ENCODE measurements at places on chromosomes 1 and 21. TPM values are rescaled to one million over a fixed set of nuclear protein-coding genes. Genes with fewer than 3 reads are reported as not detected.
A peak's percentile ranks its signal among the peaks of the same experiment; 100 is the strongest.

DNA sequence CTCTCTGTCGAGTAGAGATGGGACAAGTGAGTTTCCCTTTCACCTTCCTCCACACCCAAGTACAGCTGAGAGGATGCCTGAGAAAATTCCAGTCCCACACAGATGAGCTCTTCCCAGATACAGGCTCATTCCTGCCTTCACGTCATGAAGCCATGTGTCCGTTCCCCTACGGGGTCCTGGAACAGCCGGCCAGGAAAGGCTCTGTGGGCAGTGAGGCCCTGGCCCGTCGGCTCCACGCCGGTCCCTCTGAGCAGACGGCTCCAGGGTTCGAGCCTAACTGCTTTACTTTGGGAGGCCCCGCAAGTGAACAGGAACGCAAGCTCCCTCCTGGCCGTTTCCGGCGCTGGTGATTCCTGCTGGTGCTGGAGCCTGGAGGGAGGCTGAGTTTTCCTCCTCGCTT lies 57.2 kb upstream of the ARHGEF16 start:
- H3K36me3 ChIP-seq: no peaks in the 10 kb centered on the region
- H3K4me1 ChIP-seq: no peaks in the 10 kb centered on the region
- no peak overlapping the region for H3K4me3 ChIP-seq
- H3K27me3 ChIP-seq: peaks cover 28% of the 10 kb centered on the region
- no peak for DNase-seq

- peaks cover 69% of the 10 kb centered on the region for H3K4me1 ChIP-seq
- no peaks in the 10 kb centered on the region for H3K27me3 ChIP-seq
- H3K36me3 ChIP-seq: no peaks in the 10 kb centered on the region
- no peak overlapping the region for H3K27ac ChIP-seq
- H3K4me3 ChIP-seq: no peak overlapping the region
Observed at GRCh38 chr1:235019961-235020360, 108.7 kb downstream of the TOMM20 start.

GRCh38 chr1:33797849-33798248 lies 66.0 kb upstream of the HMGB4 start:
- no peak for DNase-seq
- no peak overlapping the region for H3K4me3 ChIP-seq
- no peaks in the 10 kb centered on the region for H3K4me1 ChIP-seq

DNA sequence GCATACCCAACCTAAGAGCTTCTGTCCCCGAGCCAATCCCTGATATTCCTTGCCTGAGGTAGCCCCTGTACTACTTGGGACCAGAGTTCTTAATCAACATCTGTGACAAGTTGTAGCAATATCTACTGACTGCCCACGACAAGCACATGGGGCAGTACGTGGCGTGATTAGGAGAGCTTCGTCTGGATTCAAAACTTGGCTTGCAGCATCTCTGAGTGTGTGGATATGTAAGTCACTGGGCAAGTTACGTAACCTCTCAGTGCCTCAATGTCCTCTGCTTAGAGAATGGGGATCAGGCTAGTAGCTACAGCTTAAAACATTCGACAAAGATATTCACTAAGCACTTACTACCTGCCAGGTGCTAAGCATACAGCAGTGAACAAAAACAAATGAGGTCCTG lies 5.0 kb downstream of the HSPG2 start:
- H3K27ac ChIP-seq: no peak overlapping the region
- no peak overlapping the region for H3K4me3 ChIP-seq
- DNase-seq: no peak
- H3K4me1 ChIP-seq: peaks cover 2% of the 10 kb centered on the region
- H3K36me3 ChIP-seq: no peaks in the 10 kb centered on the region
- peaks cover 17% of the 10 kb centered on the region for H3K27me3 ChIP-seq

DNA sequence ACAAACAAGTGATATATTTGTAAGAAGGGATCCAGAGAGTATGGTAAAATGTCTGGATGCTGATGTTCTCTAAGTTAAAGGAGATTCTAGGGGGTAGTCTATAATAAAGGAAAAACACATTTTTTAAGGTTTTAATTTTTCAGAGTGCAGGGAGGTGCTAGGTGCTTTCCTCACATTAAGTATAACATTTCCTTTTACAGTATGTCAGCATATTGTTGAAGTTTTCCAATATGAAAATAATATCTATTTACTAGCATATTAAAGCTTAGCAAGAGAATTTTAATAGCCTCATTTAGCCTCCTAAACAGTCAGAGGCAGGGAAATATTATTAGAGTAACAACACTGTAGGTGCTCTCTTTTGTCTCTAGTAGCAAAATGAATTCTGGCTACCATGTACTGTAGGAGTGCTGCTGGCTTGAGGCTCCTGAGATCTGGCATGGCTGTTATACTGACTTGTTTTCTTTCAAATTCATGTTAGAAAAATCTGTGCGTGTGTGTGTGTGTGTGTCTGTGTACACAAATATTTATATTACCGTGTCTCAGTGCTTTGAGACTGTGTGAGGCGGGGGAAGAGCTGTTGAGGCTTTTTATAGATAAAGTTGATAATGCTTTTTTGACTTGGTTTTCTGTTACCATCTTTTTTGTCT lies 71.0 kb downstream of the POU2F1 start:
- DNase-seq: no peak
- no peaks in the 10 kb centered on the region for H3K36me3 ChIP-seq
- H3K27me3 ChIP-seq: no peaks in the 10 kb centered on the region
- peaks cover 37% of the 10 kb centered on the region for H3K4me1 ChIP-seq
- no peak overlapping the region for H3K27ac ChIP-seq
- H3K4me3 ChIP-seq: no peak overlapping the region

- no peaks in the 10 kb centered on the region for H3K27me3 ChIP-seq
- no peak overlapping the region for H3K27ac ChIP-seq
- no peaks in the 10 kb centered on the region for H3K36me3 ChIP-seq
Observed at GRCh38 chr1:165842023-165842670, 14.7 kb downstream of the UCK2 start.

GRCh38 chr1:184189361-184189760 lies 137.8 kb downstream of the TSEN15 start:
- DNase-seq: no peak
- H3K4me3 ChIP-seq: no peak overlapping the region
- peaks cover 6% of the 10 kb centered on the region for H3K27me3 ChIP-seq
- H3K4me1 ChIP-seq: no peaks in the 10 kb centered on the region
- H3K27ac ChIP-seq: no peak overlapping the region

GRCh38 chr1:7515175-7515574 lies 255.9 kb upstream of the VAMP3 start:
- H3K27ac ChIP-seq: no peak overlapping the region
- H3K36me3 ChIP-seq: no peaks in the 10 kb centered on the region
- no peaks in the 10 kb centered on the region for H3K4me1 ChIP-seq
- H3K27me3 ChIP-seq: peaks cover 7% of the 10 kb centered on the region

DNA sequence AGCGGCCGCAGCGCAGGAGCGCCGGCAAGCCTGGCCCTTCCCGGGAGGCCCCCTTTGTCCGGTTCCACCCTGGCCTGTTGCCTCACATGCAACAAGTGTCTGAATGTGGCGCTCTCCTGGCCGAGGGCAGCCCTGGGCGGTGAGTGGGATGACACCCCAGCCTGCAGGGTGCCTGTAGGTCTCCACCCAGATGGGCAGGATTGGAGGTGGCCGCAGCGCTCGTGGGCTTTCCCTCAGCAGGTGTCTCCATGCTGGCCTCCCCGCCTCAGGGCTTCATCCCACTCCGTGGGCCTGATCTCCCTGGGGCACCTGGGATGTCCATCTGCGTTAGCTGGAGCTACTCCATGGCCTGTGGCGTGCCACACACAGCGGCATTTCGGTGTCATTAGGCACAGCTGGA lies 1.5 kb downstream of the MIB2 start:
- peak overlapping the region; percentile 80 for H3K4me3 ChIP-seq
- peak overlapping the region; percentile 59 for H3K27ac ChIP-seq
- H3K36me3 ChIP-seq: peaks cover 9% of the 10 kb centered on the region
- no peaks in the 10 kb centered on the region for H3K27me3 ChIP-seq

DNA sequence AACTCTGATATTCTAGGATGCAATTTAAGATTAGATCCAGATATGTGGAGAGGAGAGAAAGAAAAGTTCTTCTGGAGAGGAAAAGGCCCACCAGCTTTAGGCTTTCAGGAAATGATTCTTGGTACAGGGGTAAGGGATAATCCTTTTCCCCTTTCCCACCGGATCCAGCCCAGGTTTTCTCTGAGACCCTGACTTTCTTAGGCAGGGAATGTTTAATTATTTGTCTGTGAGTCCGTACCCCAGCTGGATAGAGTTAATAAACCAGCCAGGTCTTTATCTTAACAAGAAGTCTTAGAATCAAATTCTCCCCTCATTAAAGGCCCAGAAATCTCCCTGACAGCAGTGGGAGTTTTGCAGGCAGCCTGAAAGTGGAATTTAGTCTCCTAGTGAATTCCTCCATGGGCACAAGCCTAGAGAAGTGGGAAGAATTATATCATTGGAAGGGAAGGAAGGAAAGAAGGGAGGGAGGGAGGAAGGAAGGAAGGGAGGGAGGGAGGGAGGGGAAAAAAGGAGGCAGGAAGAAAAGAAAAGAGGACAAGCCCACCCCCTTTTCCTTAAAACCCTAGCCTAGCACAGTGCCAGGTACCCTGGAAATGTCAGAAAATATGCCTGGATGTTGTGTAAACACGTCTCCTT lies 189.0 kb downstream of the PLPP3 start:
- peaks cover 2% of the 10 kb centered on the region for H3K27me3 ChIP-seq
- H3K4me1 ChIP-seq: no peaks in the 10 kb centered on the region
- H3K36me3 ChIP-seq: no peaks in the 10 kb centered on the region
- H3K4me3 ChIP-seq: no peak overlapping the region

The TCHH gene
- total RNA-seq: not detected

The PAPPA2 gene
- 0.05 TPM for total RNA-seq

The DUSP10 gene
- 39.5 TPM for total RNA-seq

The ZNF683 gene
- total RNA-seq: not detected

The IL24 gene
- not detected for total RNA-seq
